ENCODE measurements at places on chromosomes 11 and 22. TPM values are rescaled to one million over a fixed set of nuclear protein-coding genes. Genes with fewer than 3 reads are reported as not detected.

TMEM86A gene
- total RNA-seq, result 4.3 TPM

GRCh38 chr11:60265373-60266214 is 14.9 kb upstream of the MS4A4A start:
- no peak for DNase-seq

DNA sequence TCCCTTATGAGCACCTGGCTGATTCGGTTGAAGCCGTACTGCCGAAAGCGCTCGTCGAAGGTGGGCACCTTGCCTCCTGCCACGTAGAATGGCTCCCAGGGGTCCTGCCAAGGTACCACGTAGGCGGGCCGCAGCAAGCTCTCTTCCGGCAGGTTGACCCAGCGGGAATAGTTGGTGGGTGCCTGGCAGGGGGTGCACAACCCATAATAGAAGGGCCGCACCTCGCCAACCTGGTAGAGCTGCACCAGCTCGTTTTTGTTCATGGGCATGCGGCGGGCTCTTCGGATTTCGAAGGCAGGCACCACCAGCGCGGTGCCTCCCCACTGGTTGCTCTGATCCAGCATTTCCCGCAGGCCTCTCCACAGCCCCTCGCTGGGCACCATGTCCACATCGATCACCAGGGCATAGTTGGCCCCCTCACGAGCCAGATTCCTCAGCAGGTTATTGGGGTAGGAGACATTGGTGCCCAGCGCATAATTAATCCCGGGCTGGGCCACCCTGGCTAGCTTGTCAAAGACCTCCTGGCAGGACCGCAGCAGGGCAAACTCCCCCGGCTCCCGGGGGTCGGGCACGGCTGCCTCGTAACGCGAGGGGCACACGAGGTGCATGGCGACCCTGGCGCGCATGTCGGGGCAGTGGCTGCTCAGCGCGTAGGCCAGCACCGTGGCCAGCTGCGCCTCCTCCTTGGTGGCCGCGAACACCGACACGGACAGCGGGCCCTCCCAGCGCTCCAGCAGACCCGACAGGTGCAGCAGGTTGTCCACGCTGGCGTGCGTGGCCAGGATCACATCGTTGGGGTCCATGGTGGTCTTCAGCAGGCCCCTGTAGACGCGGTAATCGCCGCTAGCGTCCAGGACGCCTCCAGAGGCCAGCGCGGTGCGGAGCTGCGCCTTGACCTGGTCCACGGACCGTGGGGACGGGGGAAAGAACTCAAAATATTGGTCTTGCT is 679 bp downstream of the B4GAT1 start:
- DNase-seq, result peak; percentile 55

DNA sequence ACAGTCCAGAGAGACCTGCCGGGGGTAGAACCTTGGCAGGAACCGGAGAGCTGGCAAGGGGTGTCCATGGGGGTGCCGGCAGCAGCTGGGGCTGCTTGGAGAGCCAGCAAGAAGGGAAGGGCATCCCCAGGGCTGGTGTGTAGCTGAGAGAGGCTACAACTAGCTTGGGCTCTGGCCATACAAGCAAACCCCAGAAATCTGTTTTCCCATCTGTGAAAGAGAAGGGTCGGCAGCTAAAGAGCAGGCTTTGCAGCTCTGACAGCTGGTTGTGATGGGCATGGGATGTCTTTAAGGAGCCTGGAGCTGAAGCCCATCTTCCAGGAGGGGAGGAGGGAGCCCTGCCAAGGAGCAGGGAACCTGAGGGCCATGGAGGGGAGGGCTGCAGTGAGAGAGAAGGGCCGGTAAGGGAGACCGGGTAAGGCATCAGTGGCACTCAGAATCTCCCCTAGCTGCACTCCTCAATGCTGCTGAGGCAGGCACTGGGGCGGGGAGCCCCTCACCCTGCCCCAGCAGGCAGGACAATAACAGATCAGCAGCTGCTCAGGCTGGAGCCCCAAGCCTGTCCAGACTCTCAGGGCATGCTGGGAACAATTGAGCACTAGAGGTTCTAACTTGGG is 3.9 kb downstream of the CHST1 start:
- DNase-seq, result no peak

- DNase-seq, result no peak
These were observed 4.0 kb upstream of the NRXN2 start for GRCh38 chr11:64726867-64727530.

GRCh38 chr11:130124096-130124495 is 35.5 kb upstream of the ST14 start:
- no peak for DNase-seq

DNA sequence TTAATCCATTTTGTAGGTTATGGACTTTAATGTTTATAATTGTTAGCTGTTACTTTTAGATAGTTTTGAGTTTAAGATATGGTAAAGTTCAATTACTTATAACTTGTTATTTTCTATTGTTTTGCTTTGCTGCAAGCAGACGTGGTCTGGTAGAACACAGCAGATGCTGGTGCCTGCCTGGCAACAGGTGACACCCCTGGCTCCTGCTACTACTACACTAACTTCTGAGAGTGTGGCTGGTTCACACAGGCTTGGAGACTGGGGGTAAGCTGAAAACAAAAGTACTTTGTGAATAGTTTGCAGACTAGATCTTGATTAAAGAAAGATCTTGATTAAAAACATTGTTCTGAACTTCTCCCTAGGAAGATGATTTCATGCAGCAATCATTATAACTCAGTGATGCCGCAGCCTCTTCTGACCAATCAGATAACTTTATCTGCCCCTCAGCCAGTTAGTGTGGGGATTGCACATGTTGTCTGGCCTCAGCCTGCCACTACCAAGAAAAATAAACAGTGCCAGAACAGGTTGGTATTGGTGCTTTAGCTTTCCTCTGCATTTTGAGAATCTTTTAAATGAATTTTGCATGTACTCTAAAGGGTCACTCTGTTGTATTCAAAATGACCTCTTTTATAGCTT is 90.4 kb downstream of the HIPK3 start:
- no peak for DNase-seq

DNA sequence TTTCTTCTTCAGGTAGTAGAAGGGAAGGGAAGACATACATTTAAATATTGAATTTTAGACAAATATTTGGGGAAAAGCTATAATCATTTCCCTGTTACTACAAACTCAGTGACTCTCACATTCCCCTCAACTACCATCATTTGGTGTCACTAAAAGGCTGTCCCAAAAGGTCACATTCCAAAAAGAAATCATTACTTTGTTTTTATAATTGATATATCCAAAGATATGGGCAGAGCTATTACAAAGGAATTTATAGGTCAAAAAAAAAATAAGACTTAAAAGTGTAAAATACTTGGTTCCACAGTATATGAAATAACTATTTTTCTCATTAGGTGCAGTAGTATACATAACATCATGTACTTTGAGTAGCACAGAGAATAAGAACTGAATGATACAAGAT is 751.4 kb downstream of the KCNA4 start:
- DNase-seq, result no peak

GRCh38 chr22:40240160-40240559 is 62.4 kb downstream of the TNRC6B start:
- no peak for DNase-seq

ALX4 gene
- total RNA-seq, result not detected

DNA sequence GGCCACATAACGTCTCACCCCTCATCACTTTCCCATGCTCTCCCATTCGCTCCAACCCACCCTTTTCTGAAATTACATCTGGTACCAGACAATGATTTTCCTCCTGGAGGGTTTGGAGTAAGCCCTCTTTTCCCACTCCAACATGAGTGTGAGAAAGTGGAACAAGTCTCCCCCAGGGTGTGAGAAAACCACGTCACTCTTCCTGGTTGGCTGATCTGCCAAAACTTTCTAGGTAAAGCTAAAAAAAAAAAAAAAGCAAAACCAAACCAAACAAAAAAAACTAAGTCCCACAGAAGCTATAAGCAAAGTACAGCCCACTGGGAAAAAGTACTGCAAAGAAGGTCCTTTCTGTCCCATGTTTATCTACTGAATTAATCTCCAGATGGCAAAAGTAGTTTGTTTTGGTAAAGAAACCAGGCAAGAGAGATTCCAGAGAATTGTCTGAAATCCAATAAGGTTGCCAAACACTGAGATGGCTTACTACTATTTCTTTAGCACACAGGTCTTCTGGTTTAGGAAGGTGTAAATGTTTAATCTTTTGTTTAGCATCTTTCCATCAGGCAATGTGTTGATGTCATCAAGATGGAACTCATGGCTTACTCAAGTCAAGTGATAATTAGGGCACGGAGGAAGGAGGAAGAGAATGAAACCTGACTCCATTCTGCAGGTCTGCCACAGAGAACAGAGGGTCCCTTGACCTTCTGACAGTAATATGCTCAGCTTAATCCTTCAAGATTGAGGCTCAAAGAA is 395.6 kb downstream of the LARGE1 start:
- DNase-seq, result no peak

GRCh38 chr11:44578279-44578678 is 12.8 kb downstream of the CD82 start:
- DNase-seq, result no peak

PLAAT5 gene
- total RNA-seq, result 8.6 TPM

OR52I1 gene
- not detected for total RNA-seq

DNA sequence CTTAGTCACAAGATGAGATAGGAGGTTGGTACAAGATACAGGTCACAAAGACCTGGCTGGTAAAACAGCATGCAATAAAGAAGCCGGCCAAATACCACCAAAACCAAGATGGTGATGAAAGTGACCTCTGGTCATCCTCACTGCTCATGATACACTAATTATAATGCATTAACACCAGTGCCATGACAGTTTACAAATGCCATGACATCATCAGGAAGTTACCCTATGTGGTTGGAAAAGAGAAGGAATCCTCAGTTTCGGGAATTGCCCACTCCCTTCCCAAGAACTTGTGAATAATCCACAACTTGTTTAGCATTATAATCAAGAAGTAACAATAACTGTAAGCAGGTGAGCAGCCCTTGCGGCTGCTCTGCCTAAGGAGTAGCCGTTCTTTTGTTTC is 408.5 kb upstream of the RAG2 start:
- DNase-seq, result no peak

DNA sequence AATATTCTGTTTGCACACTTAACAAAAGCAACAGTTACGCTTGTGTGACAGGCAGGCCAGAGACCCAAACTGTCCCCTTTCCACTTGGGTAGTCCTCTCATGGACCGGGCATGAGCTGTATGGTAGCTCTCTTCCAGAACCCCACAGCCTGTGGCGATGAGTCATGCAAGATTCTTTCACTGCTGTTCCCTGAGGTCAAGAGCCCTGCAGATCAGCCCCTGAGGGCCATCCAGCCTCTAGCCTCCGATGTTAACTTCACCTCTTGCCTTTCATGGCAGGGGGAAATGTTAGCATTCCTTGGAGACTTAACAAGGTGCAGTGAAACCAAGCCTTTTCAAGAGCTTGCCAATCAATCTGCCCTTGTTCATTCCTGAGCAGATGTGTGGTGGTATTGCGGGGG is 63.2 kb upstream of the DEUP1 start:
- no peak for DNase-seq

ANGPTL5 gene
- not detected for total RNA-seq

DNA sequence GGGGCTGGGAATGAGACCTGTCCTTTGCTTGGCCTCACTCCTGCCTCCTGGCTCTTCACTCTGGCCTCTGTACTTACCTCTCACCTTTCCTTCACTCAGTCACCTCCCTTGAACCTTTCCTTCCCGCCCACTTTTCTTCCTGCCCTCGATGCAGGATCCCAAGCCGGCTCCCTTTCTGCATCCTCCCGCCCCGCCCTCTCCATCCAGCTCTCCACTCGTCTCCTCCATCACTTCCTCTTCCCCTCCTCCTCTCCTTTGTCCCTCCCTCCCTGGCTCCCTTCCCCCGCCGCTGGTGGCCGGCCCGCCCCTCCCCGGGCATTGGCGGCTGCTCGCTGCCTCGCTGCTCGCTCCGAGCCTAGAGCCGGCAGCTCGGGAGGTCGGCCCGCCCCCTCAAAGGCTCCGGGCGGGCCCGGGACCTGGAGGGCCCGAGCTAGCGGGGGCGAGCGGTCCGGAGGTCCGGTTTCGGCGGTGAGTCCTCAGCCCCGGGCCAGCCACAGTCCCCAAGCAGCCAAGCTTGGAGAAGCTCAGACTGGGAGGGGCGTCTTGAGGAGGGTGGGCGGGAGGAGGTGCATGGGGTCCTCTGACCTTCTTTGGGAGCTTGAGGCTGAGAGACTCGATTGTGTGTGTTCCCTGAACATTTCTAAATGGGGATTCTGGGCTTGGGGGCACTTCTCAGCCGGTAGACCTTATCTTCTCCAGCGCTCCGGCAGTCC is 13.8 kb downstream of the PHLDB1 start:
- DNase-seq, result no peak

EHF gene
- 32.3 TPM for total RNA-seq

Measured in pancreas (tissue), 10 donors.